ENCODE measurements at places on chromosomes 3 and 15.
A peak's percentile ranks its signal among the peaks of the same experiment; 100 is the strongest.

GRCh38 chr15:73956743-73957135 lies 30.5 kb downstream of the LOXL1 start:
- DNase-seq: peak; percentile 97

DNA sequence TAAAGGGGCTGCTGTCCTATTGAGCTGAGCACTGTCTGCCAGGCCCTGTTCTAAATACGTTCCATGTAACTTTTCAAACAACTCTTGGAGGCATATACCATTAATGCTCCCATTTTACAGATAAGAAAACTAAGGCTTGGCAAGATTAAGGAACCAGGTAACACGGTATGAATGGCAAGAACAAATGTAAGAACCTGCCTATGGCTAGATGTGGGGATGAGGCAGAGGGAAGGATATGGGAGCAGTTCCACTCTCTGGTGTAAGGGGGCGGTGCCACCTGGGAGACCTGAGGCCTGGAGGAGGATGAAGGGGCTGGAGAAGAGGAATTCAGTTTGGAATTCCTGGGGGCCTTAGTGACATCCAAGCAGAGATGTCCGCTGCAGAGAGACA lies 3.8 kb upstream of the LMAN1L start:
- no peak for DNase-seq

DNA sequence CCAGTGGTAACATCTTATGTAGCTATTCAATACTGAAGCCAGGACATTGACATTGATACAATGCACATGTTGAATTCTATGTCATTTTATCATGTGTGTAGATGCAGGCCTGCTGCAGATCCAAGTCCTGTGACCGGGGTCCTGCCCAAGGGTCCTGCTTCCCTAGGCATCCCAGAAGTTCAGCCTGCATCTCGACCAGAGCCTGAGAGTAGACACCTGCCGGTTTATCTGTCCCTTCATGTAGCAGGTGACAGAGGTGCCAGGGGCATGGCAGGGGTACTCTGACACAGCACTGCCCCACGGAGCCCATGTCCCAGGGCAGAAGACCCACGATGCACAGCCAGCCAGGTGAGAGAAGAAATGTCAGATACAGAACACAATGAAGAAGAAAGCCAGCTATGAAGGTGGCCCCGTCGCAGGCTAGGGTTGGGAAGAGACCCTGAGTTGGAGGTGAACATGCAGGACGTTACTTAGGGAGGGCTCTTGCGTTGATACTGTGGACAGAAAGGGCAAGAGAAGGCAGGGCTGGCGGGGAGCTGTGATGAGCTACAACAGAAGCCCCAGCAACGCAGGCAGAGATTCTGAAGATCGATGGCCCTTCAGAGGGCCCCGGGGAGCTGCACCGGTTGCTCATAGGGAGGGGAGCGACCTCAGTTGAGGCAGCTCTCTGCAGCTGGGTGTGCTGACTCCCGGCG lies 51.0 kb downstream of the TPRA1 start:
- no peak for DNase-seq

GRCh38 chr3:187310954-187311470 lies 19.5 kb upstream of the MASP1 start:
- DNase-seq: no peak

GRCh38 chr15:68821190-68821840 lies 620 bp upstream of the ANP32A start:
- no peak for DNase-seq

DNA sequence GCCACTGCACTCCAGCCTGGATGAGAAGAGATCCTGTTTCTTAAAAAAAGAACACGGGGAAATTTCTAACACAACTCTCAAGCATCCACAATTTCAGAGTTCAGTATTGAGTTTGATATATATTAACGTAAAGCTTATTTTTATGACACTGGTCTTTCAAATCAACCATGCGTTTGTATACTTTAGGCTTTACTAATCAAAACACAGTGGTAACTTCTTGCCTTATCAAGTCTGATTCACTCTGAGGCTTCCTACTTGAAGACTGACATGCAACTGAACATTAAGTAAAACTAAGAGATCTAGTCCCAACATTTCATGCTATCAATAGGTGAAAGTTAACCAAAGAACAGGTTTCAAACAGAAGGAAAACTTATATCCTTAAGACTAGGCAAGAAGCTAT lies 46.7 kb downstream of the PRTG start:
- DNase-seq: no peak

DNA sequence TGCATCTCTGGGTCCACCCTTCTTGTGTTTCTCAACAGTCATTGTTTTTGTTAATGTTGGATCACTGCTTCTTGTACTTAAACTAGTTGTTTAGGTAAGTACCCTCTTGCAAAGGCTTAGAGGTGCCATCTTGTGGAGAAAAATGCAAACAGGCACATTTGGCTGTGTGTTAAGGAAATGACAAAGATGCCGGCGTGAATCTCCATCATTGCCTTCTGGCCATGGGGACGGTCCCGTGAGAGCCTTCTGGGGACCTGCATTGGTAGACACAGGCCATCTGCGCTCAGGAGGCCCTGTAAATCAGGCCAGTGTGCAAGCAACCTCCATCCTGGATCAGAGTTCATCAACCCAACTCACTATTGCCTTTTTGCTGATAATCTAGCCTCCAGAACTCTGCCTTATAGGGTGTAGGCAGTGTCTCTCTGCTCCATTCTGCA lies 158.6 kb upstream of the NR2E3 start:
- peak; percentile 65 for DNase-seq

DNA sequence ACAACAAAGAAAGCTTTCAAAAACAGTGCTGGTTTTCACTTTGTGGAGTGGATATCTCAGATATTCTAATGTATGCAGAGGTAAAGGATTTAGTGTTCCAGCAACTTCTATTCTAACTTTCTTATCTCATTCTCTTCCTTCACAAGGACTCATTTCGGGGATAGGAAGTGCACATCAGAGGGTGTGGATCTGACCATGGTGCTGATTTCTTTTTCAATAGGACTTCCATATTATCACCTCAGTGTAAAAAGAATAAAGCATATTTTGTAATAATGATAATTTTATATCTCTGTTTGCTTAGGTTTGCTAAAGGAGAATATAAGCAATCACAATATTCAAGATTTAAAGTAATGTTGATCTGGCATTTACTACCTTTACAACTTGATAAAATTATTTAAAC lies 12.5 kb upstream of the CADM2 start:
- no peak for DNase-seq

- DNase-seq: no peak
Observed at GRCh38 chr3:27752926-27753325, 30.8 kb upstream of the EOMES start.

- no peak for DNase-seq
Observed at GRCh38 chr3:114856835-114857234, 290.3 kb downstream of the ZBTB20 start.

DNA sequence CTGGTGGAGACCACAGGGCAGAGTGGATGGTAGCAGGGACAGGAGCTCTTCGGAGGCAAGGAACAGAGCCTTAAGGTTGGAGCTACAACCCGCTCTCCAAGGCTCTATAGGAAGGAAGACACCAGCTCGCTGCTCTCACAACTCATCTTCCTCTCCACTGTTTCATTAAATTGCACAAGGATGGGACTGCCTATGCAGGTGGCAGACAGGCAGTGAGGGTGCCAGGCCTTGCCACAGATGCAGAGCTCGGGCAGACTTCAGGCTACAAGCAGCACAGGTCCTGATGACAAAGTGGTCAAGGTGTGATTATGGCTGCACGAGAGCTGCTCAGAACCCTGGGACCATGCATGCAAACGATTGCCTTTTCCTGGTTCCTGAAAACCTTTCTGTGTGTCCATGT lies 144.6 kb downstream of the FOXP1 start:
- no peak for DNase-seq

- DNase-seq: no peak
Observed at GRCh38 chr3:190666821-190667220, 152.9 kb downstream of the IL1RAP start.

DNA sequence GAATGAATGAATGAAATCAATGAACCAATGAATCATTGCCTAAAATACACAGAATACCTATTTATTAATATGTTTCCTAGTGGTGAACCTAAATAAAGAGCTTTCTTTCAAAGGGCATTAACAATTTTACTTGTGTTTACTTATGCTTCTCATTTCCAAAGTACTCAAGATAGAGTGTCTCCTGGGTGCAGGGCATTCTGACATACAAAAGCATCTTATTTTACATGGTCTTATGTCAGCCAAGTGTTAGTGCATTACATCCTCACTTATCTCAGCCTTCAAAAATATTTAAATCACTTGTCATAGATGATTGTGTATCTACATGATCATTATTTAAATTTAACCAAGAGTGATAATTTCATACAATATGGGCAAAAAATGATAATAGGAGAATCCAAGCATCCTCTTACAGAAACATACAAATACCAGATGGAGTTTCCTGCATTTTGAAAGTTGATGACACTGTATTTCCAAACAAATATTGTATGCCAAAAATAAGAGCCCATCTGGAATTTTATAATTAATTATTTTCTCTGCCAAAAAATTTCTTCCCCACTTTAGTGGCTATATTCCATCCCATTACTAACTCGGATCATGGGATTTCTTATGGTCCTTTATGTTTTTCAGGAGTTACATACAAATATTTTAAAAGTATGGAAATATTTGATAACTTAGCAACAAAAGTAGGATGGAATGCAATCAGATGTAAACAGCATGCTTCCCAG lies 279.0 kb downstream of the RBMS3 start:
- DNase-seq: no peak

DNA sequence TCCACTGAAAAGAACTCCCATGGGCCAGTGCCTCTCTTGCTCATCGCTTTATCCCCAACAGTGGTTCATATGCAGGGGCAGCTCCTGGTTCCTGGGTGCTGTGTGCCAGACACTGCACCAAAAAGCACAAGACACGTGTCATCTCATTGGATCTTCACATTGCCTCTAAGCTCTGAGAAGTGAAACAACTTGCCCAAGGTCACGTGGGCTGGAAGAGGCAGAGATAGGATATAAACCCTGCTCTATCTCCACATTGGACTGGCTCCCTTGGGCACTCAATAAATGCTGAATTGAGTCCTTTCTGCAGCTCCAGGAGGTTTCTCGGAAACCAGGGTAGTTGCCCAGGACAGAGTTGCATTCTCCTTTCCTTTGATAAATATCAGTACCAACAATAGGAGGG lies 88.1 kb downstream of the SRGAP3 start:
- no peak for DNase-seq

GRCh38 chr15:41462084-41462795 lies 31.4 kb upstream of the ITPKA start:
- DNase-seq: no peak

DNA sequence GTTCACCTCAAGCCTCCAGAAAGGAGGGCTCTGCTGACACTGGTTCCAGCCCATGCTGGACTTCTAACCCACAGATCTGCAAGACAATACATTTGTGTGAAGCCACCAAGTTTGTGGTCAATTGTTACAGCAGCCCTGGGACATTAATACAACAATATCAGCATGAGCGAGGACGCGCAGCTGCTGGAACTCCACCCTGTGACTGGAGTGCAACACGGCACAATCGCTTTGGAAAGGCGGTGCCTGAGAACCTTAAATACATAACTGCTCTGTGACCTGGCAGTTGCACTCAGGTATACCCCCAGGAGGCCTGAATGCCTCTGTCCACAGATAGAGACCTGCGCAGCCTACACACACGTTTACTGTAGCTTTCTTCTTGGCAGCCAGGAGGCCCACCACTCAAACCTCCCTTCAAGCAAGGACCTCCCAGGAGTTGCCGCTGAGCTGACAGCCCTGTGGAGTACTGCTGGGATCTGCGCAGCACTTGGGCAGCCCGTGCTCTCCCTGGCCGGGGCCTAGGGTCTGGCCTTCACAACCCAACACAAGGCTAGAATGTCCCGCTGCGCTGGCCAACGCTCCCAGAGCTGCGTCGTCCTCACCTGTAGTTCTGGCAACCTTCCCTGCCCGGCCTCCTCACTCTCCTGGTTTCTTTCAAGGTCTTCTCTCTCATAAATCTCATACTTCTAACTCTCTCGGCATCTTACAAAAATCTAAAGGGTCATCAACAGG lies 8.3 kb downstream of the MRPS25 start:
- DNase-seq: no peak

- no peak for DNase-seq
Observed at GRCh38 chr3:21573291-21573690, 177.7 kb downstream of the ZNF385D start.

- no peak for DNase-seq
Observed at GRCh38 chr3:195258449-195259153, 12.4 kb downstream of the XXYLT1 start.

DNA sequence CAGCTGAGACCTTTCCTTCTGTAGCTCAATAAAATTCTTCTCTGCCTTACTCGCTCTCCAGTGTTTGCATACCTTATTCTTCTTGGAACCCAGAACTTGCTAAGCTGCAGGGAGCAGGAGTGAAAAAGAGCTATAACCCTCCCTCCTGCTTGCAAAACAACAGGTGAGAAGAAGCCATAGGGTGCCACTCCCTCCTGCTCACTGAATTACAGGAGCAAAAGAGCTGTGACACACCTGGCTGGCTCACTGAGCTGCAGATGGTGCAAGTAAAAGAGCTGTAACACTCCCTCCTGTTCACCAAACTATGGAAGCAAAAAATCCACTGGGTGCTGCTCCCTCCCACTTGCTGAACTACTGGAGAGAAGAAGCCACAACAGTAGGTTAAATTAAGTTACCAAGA lies 44.2 kb upstream of the C2CD4B start:
- DNase-seq: peak; percentile 51

- DNase-seq: no peak
Observed at GRCh38 chr3:186083746-186084145, 25.1 kb downstream of the ETV5 start.

DNA sequence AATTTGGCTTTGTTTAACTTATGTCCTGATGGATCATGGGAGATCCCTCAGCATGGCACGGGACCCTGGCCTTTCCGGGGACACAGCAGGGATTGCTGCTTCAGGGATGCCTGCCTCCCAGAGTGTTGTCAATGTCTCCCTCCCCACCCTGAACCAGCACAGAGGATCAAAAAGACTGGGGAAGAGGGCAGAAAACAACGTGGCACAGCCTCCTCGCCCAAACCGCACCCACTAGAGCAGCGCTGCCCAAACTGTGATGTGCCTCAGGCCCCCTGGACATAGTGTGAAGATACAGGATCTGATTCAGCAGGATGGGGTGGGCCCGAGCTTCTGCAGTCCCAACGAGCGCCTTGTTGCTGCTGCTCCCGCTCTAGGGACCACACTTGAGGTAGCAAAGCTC lies 34.5 kb downstream of the SLC6A20 start:
- DNase-seq: no peak

DNA sequence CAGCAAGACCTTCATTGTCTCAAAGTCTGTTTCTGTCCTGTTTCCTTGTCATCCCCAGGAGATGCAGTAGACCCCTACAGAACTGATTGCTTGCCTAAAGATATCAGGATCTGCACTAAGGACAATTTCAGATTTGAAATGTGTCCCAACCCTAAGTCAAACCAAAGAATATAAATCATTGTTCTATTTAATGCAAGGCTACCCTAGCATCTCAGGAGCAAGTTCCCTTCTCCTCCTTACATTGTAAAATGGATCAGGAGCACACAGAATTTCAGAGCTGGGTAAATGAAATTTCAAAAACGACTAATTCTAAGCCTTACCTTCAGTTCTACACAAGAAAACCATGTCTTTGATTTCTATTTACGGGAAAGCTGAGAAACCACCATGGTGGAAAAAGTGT lies 360.9 kb upstream of the KCNH8 start:
- DNase-seq: no peak

Measured in mammary epithelial cell (primary cell).